ENCODE measurements at places on chromosomes 1 and 21.

DNA sequence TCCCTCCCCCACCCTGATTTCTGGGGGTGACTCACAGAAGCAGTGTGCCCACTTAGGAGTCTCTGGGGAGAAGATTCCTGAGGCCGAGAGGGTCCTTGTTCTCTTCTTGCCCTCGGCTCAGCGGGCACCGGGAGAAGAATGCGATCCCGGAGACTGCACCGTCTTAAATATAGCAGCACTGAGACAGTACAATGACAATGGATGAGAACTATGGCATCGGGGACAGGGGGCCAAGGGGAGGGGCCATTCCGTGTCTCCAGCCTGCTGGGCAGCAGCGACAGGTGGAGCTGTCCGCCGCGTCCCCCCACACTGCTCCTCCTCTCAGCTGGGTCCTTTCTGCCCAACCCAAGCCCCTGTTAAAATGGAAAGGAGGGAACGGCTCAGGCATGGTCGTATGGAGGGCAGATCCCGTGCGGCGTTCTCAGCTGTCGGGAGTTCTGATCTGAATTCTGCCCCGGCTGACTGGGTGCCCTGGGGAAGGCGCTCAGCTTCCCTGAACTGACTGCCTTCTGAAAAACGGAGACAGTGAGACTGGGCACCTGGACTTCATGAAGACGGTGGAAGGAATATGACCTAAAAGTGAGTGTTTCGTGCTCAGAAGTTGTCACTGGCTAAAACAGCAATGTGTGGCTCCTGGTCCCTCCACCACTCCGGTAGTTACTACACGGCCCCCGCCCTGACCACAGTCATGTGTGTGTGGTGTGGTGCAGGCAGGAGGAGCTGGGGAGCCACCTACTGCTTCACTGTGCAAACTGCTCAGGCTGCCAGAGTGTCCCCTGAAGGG lies at the start of gene MYOM3:
Gene MYOM3, minus strand, starts transcription at position 140 of the 784 bp plus-strand sequence. CDS start 3,499 bp downstream, outside the sequence.
- DNase-seq, result peak; percentile 85

- DNase-seq, result no peak
Measured at GRCh38 chr1:78102082-78102481, 56.3 kb downstream of the GIPC2 start.

- no peak for DNase-seq
Measured at GRCh38 chr1:51100264-51100880, 1.7 kb upstream of the C1orf185 start.

- DNase-seq, result peak; percentile 42
Measured at GRCh38 chr1:48530727-48531351, 58.8 kb upstream of the SPATA6 start.

GRCh38 chr1:177476676-177477075 lies 305.9 kb downstream of the BRINP2 start:
- DNase-seq, result no peak
